Activated naive CD4-positive, alpha-beta T cell treated with anti-CD3 and anti-CD28 coated beads, Interleukin-2, amount 50 U/mL, for 16 hours (primary cell): ENCODE measurements at places on chromosomes 5 and 9.

DNA sequence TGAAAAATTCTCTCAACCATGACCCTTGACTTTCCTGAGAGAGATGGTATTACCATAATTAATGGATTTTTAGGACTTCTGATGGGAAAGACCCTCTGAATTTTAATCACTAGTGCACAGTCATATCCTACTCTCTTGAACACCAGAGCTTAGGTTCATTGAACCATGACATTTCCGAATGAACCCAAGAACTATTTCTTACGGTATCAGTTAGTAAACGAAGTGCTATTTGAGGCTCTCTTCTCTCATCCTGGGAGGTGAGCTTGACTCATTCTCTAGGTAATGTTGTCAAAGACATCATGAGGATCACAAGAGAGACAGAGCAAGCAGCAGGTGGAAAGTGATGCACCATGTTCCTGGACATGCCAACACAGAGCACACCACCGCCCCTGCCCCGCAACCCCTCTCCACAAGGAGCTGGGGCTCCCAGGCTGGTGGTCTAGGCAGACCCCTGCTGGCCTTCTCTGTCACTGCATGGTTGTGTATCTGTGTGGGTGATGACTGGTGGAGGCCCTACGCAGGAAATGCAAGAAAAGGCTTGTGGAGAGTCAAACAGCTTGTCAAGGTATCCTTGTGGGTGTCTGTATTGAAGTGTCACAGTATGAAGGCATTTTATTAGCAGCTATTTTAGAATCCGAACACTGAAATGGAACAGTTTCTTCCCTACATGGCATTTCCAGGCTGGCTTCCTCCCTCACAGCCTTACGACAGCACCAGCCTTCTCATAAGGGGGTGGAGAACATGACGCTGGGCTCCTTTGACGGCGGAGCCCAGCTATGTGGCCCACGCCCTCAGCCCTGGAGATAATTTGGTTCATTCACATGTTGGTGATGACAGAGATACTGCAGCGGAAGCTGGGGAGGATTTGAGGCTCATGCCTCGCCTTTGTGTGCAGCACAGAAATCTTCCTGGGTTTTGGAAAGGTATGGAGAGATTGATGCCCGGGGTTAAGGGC, 297.6 kb downstream of the NTRK2 start:
- no peak for DNase-seq

DNA sequence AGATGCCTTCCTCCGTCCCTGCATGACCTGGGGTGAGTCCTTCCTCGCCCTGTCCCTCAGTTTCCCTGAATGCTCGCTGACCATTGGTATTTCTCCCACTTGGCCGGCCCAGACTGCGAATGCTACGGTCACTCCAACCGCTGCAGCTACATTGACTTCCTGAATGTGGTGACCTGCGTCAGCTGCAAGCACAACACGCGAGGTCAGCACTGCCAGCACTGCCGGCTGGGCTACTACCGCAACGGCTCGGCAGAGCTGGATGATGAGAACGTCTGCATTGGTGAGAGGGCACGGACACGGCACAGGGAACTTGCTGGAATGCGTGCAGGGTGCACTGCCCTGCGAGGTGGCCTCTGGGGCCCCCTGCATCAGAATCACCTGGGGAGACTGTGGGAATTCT, 77.1 kb downstream of the NTNG2 start:
- no peak for DNase-seq

DNA sequence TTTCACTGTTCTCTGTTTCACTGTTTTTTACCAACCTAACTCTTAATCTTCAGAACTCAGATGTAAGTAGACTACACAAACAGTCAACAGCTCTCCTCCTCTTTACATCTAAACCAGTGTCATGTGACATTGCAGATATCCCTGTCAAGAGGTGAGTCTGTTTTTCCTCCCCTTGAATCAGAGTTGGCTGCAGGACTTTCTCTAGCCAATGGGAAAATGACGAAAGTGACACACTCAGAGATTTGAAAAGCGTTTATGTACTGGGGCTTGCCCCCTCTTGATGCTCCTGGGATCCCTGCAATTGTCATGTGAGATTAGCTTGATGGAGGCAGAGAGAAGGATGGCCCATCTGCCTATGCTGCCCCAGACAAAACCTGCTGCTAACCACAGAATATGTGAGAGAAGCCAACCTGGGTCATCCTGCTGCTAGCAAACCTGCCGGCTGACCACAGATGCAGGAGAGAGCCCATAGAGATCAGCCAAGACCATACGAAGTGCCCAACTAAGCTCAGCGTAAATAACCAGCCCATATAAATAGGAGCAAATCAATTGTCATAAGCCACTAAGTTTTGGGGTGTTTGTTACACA, 111.1 kb downstream of the ASTN2 start:
- DNase-seq: no peak

- DNase-seq: no peak
These were observed 16.2 kb downstream of the FBXO10 start for GRCh38 chr9:37559855-37560592.

- DNase-seq: no peak
These were observed 44.9 kb upstream of the STXBP1 start for GRCh38 chr9:127567035-127567729.

DNA sequence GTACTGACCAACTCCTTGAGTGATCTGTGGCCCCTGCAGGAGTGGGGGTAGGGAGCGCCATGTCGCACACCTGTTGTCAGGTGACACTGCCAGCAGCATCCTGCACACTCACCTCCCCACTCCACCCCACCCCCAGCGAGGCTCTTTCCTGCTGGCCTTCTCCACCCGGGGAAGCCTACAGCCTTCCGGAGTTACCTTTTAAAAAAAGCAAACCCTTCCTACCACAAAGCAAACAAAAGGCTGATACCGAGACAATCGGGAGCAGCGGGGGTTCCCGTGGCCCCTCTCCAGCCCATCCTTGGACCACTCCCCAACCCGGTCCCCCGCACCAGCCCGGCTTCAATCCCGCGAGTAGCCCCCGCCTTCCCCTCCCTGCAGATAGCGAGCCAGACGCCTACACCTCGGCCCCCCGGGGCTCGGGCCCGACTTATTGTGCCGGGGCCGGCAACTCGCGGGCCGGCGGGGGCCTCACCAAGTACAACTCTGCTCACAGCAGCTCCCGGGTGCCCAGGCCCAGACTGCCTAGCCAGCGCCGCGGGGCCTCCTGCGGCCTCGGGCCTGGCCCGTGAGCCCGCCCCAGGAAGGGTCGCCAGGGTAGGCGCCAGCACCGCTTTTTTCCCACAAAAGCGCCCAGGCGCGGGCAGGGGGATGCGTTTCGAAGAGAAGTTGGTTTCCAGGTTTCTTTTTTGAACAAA, 724 bp downstream of the MACROH2A1 start:
- DNase-seq: peak; percentile 45

- DNase-seq: no peak
These were observed 584.6 kb upstream of the CDH18 start for GRCh38 chr5:20572614-20573013.
